ENCODE measurements at places on chromosomes 2 and 18.

DNA sequence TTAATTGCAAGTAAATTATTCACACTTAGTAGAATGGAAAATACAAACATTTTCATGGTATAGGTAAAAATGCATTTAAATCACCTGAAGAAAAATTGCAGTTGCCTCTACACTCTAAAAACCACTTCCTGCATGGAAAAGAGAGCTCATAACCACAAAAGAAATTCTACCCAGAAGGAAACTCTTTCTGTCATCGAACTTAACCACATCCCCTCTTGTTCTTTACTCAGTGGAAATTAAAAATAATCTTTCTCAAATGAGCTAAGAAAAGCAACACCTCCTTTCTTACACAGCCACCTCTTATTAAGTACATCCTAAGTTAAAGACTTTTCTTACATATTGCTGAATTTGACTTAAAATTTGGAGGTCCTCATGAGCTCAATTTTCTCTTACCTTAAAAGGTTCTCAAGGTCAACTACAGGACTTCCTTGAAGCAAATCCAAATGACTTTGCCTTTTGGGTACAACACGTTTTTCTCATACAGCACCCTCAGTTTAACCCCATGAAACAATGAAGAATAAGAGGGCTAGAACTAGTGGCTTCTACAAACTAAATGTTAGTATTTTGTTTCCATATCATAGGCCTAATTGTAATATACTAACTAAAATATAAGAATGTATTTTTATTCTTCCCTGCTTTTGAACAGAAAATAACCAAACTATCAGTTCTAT is 109.1 kb upstream of the CRIM1 start:
- no peak for DNase-seq

- no peak for DNase-seq
Observed at GRCh38 chr2:198188982-198189381, 384.6 kb downstream of the PLCL1 start.

DNA sequence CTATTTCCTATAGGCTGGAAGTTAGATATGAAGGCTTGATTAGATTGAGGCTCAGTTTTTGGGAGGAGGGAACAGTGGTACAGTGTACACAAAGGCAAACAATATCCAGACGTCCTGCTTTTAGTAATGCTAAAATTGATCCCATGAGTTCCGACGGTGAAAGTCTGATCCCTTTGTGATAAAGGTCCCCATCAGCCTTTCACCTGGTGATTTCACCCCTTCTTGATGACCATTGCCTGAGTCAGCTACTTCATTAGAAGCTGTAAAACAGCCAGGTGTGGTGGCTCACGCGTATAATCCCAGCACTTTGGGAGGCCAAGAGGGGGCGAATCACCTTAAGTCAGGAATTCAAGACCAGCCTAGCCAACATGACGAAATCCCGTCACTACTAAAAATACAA is 29.7 kb downstream of the TWSG1 start:
- no peak for DNase-seq

DNA sequence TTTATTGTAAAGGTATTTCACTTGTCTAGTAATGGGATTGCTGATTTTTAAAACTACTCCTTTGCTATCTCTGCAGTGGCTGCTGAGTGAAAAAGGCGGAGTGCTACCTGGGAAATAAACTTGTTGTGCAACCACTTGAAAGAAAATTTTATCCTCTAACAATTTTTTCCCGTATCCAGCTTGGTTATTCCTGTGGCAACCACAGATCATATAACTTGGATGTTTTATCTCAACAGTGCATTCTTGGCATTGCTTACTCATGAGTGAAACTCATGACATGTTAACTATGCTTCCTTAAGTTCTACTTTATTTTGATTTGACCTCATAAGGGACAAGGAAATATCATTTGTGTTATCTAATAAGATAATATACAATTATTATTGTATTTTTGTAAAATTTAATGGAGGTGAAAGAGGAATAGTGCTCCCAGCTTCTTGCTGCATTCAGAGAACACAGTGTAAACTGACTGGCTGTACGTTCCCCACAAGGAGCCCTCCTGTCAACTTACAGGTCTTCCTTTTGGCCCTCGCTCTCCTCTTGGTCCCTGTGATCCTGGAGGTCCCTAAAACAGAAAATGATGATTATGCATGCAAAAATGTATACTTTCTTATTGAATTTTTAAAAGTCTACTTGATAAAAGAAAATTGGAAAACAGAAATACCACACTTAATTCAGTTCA is 82.7 kb downstream of the COL5A2 start:
- DNase-seq, result no peak

DNA sequence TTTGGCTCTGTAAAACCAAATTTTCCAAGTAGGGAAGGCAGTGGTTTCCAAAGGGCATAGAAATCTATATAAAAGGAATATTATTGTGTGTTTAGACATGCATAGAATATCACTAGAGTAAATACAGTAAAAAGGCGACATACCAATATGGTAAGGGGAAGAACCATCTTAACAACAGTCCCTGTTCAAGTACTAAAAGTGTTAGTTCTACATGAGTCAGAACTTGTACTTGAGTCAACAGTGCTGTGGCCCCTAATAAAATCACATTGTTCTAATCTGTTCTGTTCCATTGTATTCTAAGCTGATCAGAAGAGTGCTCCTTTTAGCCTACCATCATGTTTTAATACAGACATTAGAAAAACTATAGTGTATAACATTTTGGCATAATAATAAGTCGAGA is 36.1 kb upstream of the TNFRSF11A start:
- DNase-seq, result no peak

DNA sequence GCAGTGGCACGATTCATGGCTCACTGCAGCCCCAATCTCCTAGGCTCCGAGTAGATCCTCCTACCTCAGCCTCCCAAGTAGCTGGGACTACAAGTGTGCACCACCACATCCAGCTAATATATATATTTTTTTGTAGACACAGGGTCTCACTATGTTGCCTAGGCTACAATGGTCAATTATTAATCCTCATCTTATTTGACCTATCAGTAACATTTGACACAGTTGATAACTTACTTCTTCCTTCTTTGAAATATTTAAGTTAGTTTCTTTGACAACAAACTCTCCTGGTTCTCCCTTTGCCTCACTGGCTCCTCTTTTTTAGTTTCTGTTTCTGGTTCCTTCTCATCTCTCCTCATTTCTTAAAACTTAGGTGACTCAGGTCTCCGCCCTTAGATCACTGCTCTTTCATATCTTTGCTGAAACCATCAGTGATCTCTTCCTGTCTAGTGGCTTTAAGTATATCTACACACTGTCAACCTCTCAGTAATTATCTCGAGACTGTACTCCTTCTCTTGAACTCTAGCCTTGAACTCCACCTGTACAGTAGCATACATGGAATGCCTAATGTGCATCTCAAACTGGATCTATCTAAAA is 11.5 kb downstream of the PGAP1 start:
- DNase-seq, result no peak

GRCh38 chr18:23902396-23902795 is 112.2 kb upstream of the TTC39C start:
- DNase-seq, result no peak

DNA sequence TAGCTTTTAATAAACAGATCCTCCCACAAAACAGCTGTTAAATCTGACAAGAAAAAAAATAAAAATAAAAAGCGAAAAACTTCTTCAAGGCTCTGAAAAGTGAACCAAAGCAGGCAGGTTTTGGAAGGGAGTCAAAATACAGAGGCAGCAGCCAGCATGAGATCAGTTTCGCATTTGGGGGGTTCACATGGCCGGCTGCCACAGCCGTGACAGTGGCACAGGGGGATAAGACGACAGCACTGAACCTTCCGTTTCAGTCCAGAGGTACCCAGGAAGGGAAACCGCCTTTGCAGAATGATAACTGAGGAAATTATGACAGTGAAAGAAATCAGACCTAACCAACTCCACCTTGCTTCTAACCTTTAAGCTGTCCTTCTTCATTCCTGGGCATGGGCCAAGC is 196.7 kb upstream of the PID1 start:
- no peak for DNase-seq

DNA sequence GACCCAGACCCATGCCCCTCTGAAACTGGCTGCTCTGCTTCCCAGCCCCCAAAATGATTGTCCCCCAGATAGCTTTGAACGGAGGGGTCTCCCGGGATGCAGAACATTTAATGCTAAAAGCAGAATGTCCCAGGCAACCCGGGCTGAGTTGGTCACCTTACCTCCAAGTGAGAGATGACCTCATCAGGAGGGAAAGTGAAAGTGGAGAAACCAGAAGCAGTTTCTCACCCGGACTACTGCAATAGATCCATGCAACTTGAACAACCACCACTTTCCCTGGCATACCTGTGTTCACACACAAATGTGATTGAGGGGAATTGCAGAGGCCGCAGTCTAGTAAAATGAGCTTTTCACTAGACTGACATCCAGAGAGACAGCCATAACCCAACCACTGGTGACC is 75.3 kb upstream of the NPAS2 start:
- no peak for DNase-seq

- DNase-seq, result no peak
Observed at GRCh38 chr2:74585406-74586185, 31.1 kb downstream of the DOK1 start.

- no peak for DNase-seq
Observed at GRCh38 chr2:10404324-10405143, 43.6 kb downstream of the ODC1 start.

DNA sequence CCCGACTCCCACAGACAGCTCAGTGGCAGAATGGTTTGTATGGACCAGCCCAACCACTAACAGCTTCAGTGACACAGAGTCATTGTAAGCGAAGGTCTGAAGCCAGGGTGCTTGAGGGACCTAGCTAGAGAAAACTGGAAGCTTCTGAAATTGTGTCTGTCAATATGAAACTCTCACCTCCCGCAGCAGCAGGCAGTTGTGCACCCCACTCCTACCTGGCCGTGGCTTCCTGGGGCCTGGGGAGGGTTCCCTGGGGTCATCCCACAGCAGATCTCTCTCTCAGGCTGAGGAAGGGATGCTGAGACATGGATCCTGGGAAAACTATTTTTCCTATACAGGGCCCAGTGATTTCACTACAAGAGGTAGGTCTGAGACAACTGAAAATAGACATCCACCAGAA is 229.5 kb downstream of the TFCP2L1 start:
- DNase-seq, result no peak

DNA sequence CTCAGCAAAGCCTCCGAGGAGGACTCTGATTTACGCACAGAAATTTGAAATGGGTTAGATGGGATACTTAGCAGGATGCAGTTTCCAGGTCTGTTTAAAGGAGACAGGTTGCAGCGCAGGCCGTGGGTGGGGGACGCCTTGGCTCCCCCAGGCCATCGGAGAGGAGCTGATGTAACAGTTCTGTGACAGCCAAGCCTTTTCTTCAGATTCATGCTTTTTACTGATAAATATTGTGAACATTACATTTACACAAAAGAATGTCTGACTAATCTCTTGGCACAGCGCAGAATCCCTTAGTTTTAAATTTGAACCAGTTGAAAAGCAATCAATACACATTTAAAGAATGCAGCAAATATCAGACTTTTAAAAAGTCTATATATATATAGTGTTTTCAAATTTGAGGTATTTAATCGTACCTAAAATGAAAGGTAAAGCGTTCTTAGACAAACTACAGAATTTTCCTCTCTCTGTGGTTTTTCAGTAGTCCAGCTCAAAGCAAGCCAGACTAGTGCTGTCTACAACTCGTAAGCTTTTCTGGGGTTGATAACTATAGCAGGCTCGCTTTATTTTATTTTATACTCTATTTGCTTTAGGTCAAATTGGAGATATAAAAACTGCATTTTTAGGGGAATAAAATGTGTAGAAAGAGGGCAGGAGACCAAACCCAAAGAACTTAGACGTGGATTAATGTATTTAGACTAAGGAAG is 221.9 kb downstream of the PIEZO2 start:
- no peak for DNase-seq

- no peak for DNase-seq
Observed at GRCh38 chr18:23810396-23810795, 121.1 kb downstream of the LAMA3 start.

- DNase-seq, result no peak
Observed at GRCh38 chr2:241564596-241565410, 6.3 kb downstream of the BOK start.

- no peak for DNase-seq
Observed at GRCh38 chr2:110116033-110116710, 550 bp upstream of the MALL start.

DNA sequence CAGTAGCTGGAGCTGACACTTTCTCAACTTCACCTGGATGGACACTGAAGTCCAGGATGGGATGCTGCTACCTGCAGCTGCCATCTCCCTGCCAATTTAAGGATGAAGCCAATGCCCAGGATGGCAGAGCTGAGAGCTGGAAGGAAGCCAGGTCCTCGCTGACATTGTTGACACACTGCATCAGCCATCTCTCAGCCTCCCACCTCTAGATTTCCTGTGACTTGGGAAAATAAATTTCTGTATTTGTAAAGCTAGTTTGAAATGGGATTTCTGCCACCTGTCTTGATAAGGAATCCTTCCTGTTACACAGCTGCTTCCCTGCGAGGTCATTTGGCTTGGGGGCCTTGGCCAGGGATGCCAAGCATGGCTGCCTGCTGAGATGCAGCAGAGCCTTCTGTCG is 43.5 kb downstream of the KCTD1 start:
- no peak for DNase-seq

DNA sequence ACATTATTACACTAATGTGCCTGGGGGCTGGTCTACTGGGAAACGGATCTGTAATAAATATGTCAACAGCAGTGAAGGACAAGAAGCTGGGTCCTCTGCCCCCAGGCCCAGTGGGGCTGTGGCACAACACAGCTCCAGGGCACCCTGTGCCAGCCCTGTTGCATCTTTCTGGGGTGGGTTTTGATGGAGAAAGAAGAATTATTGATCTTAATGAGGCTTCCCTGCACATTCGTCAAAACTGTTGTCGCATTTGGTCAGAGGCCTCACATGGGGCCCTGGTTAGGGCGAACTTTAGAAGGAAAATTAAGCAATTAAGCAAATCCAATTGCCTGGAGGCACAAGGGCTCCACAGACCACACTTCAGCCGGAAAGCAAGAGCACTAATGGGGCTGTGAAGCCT is 30.0 kb upstream of the TWIST2 start:
- DNase-seq, result no peak
